Activated CD8-positive, alpha-beta memory T cell treated with anti-CD3 and anti-CD28 coated beads, Interleukin-2, amount 10 ng/mL, durations not matched to agents 7 days and 5 days (primary cell): ENCODE measurements at places on chromosomes 7 and 10. TPM values are rescaled to one million over a fixed set of nuclear protein-coding genes. Genes with fewer than 3 reads are reported as not detected.

DNA sequence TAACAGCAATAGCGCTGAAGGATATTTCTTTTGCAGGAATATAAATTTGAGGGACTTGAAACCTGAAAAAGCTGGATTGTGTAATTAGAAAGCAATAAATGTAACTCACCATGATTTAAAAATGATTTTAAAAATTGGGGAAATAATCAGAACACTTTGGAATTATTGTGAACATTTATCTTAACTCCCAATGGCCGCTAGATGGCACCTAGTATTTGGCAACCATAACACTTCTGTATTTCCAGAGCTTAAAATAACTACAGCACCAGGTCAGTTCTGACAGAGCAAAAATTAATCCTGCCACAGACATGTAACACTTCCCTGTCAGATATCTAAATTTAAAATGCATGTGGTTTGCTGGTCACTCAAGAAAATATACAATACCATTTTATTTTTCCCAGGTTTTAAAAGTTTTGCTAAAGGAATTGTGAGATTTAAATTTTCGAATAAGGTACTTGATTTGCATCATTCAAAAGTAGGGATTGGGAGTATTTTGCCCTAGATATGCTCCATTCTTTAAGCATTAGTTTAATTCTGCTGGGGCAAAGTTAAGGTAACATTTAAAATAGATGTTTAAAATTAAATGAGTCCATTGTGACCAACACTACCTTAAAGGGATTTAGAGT lies 144.5 kb downstream of the PPP1R3A start:
- no peak for DNase-seq

GRCh38 chr7:52154382-52154781 lies 837.8 kb upstream of the COBL start:
- DNase-seq = no peak

GRCh38 chr10:30503700-30504266 lies 69.8 kb downstream of the MAP3K8 start:
- no peak for DNase-seq

SPDYE16 gene
- not detected for total RNA-seq

DNA sequence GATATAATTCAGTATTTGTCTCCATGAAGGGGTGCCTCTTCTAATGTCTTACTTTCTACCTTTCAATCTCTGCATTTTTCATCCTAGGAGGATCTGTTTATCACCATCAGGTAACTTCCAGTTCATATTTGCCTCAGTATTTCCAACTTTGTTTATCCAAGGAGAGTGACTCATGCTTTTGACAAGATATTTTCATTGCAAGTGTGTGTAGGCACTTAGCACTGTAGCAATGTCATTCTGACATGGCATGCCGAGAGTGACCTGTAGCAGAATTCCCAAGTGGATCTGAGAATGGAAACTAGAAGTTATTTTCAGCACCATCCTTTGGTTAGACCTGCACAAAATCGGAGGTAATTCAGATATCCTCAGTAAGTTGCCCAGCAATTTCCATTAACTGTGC lies 129.9 kb downstream of the INHBA start:
- no peak for DNase-seq

- DNase-seq = no peak
Observed at GRCh38 chr10:112899391-112900065, 50.5 kb upstream of the TCF7L2 start.

IFRD1 gene
- total RNA-seq = 46.4 TPM

DNA sequence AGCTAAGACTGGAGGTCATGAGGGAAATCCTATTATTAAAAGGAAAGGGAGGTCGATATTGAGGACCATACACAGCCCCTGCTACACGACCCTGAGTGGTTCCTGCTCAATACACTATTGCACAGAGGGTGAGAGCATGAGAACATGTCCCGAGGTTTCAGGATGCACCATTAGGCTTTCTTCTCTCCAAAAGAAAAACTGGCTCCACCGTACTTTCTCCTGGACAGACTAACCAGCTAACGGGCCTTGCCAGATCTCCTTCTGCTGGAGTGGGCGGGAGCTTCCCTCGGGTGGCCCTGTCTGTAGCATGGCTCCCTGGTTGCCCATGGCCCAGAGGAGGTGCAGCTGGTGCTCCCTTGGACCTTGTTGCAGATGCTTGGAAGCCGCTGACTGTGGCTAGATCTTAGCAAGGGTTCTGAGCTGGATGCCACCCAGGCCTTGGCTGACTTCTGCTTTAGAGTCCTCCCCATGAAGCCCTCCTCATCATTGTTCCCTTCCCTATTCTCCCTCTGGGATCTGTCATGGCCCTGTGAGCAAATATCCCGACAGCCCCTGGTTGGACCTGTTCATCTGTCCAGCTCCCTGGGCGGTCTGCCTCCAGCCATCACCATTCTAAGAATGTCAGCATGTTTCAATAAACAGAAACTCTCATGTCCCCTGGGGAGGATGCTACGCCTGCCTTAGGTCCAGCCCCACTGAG lies 52.9 kb upstream of the SHH start:
- peak; percentile 18 for DNase-seq

MYPN gene
- total RNA-seq = not detected

OR2F1 gene
- total RNA-seq = not detected

DNA sequence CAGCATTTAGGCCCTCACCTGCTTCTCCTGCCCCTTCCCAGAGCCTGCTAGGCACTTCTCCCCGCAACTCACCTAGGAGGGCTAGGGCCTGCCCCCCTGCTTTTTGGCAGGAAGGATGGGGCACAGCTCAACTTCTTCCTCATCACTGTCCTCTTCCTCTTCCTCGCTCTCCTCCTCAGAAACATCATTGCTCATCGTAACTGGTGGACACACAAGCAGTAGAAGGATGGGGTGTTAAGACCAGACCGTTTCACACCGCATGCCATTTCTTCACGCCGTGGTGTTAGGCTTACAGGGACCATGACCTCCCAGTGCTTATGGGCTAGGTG lies 1.6 kb downstream of the NPM3 start:
- no peak for DNase-seq

- DNase-seq = no peak
Observed at GRCh38 chr7:30855936-30856335, 55.7 kb upstream of the AQP1 start.

H2BK1 gene
- total RNA-seq = not detected
